ENCODE measurements at places on chromosomes 6 and 20.

DNA sequence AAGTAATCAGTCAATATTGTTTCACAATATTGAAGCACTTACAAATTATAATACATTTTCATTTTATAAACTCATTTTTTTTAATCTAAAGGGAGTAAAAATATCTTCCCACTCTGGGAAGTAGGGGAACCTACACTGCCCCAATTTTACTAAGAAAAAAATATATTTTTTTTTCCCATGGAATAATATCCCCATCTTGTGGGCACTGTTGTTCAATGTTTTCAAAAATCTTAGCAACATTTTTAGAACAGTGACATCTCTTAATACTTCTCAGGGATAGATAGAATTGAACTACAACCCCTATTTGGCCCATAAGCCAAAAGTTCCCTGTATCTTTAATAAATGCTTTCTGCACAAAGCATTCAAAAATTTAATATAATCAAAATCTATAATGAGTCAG, 42.9 kb downstream of the ARHGAP18 start:
- DNase-seq = no peak

- no peak for DNase-seq
Measured at GRCh38 chr6:56096946-56097621, 150.3 kb downstream of the COL21A1 start.

DNA sequence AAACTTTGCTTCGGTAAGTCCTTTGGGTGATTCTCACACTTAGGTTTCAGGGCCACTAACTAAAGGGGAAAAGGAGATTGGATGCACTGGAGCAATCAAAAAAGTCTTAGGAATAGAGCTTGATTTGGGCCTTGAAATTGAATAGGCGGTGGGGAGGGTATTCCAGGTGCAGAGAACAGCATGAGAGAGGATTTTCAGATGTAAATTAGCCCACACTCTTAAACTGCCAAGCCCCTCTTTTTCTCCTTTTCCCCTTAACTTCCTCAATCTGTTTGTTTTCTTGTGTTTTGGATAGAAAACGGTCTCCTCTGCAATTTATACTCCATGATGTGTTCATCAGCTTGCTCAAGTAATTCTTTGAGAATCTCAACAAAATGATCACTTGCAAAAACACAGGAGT, 62.1 kb upstream of the RIPOR2 start:
- no peak for DNase-seq

GRCh38 chr6:156691018-156691417, 86.2 kb upstream of the ARID1B start:
- DNase-seq = no peak

DNA sequence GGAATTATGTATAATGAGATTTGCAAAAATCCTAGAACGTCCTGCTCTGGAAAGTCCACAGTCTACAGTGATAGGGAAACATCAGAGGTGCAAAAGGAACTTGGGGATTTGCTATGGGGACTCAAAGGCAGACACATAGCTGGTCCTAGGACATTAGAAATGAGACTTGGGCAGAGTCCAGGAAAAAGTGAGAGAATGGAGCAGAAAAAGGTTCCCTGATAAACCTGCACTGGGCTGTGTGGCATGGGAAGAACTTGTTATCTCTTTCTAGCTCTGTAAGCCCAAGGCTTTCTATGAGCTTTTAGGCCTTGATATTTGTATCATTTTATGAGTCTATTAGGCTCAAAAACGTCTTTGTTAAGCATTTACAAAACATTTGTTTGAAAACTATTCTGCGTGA, 15.2 kb downstream of the PRND start:
- no peak for DNase-seq

GRCh38 chr6:143394389-143394788, 56.1 kb downstream of the ADAT2 start:
- no peak for DNase-seq

- DNase-seq = no peak
Measured at GRCh38 chr6:95286874-95287273, 290.5 kb upstream of the MANEA start.
